ENCODE measurements at places on chromosomes 5 and 9.

DNA sequence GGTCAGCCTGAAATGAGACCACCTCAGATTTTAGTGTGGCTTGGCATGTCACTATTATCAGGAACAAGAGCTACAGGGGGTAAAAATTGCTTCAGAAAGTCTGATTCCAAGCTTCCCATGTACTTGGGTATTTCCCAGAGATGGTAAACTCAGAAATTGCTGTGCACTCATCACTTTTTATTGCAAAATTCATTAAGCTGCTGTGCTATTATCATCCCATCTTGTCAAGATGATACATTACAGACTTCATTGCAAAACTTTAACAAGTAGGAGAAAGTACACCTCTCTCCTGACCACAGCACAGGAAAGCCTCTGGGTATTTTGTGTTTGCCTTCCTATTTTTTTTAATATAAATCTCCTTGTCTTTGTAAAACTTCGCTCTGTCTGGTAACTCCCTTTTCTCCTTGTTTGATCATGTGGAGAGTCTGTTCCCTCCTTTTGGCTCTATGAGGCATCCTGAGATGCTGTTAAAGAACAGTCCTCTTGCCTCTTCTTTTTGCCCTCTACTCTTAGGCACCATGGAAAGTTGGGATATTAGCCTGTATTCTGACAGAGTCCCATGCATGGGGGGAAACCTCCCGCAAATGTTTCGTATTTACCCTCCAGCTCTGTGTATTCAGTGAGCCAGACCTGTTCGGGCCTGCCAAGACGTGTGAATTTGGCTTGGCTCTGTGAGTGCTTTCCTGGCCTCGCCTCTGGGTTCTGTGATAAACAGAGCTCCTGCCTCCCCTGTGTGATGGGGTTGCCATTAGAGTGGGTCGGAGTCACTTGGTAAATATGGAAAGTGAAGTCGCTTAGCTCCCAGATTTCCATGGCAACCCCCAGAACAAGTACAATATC is 260.7 kb downstream of the NR3C1 start:
- no peak for DNase-seq

- DNase-seq = no peak
These were observed 1008.2 kb downstream of the CDH12 start for GRCh38 chr5:21844960-21845359.

GRCh38 chr9:81237565-81238231 is 451.6 kb downstream of the TLE1 start:
- DNase-seq = no peak

- DNase-seq = no peak
These were observed 42.4 kb downstream of the FYB1 start for GRCh38 chr5:39176759-39177630.

DNA sequence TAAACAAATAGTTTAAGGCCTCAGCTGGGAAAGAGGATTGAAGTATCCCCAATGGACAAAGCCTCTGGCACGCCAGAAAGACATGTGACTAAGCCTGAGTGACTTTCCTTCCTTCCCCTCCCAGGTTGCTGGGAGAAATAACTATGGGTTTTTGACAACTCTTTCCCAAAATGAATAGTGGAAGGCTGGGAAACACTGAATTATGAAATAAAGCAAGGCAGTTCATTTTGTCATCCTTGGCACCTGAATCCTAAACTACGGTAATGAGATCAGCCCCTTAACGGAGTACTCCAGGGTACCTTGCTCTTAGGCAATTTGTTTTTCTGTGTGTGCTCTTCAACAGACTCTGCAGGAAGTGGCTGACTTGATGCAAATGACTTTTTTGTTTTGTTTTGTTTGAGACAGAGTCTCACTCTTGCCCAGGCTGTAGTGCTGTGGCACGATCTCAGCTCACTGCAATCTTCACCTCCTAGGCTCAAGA is 75.2 kb downstream of the LMNB1 start:
- DNase-seq = no peak

DNA sequence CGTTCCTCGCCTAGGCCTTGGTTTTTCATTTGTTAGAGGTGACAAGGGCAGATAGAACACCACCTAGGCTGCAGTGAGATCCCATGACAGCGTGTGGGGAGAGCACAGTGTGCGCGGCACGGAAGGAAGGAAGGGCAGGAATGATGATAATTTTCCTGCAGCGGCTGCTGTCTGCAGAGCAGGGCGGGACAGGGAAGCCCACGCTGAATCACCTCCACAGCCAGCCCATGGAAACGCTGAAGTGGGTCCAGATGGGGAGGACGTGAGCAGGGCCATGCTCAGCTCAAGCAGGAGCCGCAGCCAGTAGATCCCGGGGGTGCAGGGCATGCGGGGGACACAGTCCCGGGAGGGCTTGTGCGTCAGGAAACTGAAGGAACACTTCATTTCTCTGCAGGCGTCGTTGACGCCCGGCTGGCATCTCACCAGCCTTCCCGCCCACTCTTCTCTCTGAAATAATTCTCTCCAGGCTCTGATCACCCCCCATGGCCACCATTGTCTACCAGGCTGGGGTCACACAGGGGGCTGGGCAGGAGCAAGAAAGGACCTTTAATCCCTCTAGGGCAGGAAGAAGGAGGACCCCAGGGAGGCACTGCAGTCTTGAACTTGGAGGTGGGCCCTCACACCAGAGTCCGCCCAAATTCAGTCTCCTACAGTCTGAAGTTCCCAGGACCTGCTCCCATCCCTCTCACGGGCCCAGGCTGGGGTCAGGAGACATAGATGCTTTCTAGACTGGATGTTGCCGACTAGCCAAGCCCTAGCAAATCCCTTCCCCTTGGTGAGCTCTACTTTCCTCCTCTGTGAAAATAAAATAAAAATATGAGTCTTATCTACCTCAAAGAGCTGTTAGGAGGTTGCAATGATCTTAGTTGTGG is 20.9 kb upstream of the SYNPO start:
- DNase-seq = no peak

DNA sequence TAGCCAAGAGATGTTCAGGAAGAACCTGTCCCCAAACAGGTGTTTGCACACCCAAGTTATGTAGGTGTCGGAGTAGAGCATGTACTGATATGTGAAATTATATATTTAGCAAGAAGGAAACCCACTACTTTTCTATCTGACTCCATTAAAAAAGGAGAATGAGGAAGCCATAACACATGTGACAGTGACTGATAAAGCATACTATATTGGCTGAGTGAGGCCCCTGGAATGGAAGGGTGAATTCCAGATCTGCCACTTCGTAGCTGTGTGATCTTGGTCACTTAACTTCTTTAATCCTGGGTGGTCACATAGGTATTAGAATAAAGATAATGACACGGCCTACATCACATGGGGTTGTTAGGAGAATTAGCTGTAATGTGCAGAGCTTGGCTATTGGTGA is 116.0 kb upstream of the MAN2A1 start:
- DNase-seq = no peak

DNA sequence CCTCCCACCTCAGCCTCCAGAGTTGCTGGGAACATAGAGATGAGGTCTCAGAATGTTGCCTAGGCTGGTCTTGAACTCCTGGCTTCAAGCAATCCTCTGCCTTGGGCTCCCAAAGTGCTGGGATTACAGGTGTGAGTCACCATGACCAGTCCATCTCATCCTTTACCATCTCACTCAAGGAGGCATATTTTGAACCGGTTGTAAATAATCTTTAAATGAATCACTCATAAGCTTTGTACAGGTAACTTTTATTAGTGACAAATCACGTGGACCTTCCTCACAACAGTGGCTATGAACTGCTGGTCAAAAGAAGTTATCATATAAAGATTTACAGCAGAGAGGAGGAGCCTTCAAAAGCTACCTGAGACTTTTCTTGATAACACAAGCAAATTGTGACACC is 70.7 kb downstream of the RFK start:
- no peak for DNase-seq

All from stimulated activated CD4-positive, alpha-beta T cell treated with anti-CD3 and anti-CD28 coated beads, Interleukin-15, amount 100 ng/mL, for 1 hour (primary cell).